Thyroid gland (tissue), 4 donors: ENCODE measurements at places on chromosomes 4 and X. TPM values are rescaled to one million over a fixed set of nuclear protein-coding genes. Genes with fewer than 3 reads are reported as not detected.

NOX1 gene
- not detected for total RNA-seq

GRCh38 chr4:86825511-86825910 lies 23.7 kb downstream of the SLC10A6 start:
- H3K4me3 ChIP-seq = no peak overlapping the region
- H3K27me3 ChIP-seq = no peaks in the 10 kb centered on the region

DNA sequence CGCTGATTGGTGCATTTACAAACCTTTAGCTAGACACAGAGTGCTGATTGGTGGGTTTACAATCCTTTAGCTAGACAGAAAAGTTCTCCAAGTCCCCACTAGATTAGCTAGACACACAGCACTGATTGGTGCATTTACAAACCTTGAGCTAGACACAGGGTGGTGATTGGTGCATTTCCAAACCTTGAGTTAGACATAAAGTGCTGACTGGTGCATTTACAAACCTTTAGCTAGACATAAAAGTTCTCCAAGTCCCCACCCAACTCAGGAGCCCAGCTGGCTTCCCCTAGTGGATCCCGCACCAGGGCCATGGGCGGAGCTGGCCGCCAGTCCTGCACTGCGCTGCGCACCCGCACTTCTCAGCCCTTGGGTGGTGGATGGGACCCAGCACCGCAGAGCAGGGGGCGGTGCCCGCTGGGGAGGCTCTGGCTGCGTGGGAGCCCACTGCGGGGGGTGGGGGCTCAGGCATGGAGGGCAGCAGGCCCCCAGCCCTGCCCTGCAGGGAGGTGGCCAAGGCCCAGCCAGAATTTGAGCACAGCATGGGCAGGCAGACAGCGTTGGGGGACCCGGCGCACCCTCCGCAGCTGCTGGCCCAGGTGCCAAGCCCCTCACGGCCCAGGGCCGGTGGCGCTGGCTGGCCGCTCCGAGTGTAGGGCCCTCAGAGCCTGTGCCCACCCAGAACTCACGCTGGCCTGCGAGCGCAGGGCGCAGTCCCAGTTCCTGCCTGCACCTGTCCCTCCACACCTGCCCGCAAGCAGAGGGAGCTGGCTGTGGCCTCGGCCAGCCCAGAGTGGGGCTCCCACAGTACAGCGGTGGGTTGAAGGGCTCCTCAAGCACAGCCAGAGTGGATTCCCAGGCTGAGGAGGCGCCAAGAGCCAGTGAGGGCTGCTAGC lies 608.9 kb upstream of the LCORL start:
- H3K4me3 ChIP-seq = no peak overlapping the region
- no peaks in the 10 kb centered on the region for H3K27me3 ChIP-seq
- no peak overlapping the region for H3K27ac ChIP-seq
- no peaks in the 10 kb centered on the region for H3K4me1 ChIP-seq
- H3K36me3 ChIP-seq = no peaks in the 10 kb centered on the region

DNA sequence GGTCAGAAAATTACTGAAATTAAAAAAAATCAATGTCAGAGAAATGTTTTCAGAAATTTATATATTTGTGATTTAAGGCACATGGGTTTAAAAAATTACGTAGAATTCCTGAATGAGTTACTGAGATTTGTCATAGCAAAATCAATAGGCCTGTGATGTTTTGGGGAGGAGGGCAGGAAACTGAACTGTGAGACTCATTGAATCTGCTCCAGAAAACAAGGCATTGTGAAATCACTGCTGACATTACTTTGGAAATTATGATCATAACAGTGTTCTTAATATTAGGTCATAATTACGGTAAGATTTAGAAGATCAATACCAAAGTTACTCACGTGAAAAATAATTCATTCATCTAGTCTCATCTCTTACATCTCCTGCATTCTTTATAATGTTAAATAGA lies 5.3 kb downstream of the FGF5 start:
- H3K27ac ChIP-seq = no peak overlapping the region
- H3K4me3 ChIP-seq = no peak overlapping the region
- H3K36me3 ChIP-seq = no peaks in the 10 kb centered on the region
- H3K4me1 ChIP-seq = peaks cover 4% of the 10 kb centered on the region
